ENCODE measurements at places on chromosomes 6 and 20.

DNA sequence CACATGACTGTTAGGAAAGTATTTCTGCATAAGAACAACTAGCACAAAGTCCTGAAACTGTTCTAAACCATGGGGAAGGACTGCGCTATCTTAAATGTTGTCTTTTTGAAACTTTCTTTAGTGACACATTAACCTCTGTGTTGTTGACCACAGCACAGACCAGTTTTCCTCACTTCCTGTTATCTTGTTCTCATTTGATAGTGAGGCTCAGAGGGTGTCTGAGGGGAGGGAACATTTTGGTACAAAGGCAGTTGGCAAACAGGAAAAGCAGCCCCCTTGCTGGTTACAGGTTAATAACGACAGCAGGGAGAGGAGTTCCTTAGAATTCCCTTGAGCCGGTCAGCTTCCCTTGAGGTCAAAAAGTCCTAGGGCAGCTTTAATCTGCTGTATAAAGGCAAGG lies 143.5 kb upstream of the BMP2 start:
- DNase-seq, result no peak

- no peak for DNase-seq
Measured at GRCh38 chr6:34813028-34813713, 21.3 kb downstream of the BLTP3A start.

DNA sequence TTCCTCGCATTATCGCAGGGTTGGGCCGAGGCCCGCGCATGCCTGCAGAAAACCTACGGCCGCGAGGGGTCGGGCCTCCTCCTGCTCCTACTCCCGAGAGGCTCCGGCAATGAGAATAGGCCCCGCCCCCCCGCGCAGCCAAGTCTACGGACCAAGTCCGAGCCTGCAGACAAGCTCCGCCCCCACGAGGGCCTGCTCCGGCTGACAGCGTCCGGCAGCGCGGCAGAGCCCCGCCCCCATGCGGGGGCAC lies 3.1 kb upstream of the GPSM3 start:
- peak; percentile 100 for DNase-seq

DNA sequence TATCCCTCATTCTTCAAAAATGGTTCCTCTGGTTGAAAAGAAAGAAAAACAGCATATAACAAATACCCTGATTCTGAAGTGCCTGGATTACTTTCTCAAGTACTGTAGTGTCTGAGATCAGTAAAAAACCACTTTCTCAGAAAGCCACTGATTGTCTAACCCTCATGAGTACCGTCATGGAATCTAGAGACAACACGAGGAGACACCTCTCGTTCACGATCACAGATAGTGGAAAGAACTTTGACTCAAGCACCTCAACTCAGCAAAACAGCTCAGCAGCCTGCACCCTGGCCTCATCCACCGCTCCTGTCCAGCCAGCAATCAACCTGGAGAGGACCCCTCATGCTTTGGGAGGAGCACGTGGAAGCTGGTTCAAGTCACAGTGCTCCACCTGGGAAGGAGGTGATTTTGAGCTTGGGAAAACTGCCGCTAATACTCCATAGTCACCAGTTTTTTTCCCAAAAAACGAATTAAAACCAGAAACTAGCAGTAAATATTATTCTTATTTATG lies 1.0 kb downstream of the SCML4 start:
- DNase-seq, result no peak

GRCh38 chr6:80366051-80366450 lies 259.6 kb downstream of the BCKDHB start:
- no peak for DNase-seq

DNA sequence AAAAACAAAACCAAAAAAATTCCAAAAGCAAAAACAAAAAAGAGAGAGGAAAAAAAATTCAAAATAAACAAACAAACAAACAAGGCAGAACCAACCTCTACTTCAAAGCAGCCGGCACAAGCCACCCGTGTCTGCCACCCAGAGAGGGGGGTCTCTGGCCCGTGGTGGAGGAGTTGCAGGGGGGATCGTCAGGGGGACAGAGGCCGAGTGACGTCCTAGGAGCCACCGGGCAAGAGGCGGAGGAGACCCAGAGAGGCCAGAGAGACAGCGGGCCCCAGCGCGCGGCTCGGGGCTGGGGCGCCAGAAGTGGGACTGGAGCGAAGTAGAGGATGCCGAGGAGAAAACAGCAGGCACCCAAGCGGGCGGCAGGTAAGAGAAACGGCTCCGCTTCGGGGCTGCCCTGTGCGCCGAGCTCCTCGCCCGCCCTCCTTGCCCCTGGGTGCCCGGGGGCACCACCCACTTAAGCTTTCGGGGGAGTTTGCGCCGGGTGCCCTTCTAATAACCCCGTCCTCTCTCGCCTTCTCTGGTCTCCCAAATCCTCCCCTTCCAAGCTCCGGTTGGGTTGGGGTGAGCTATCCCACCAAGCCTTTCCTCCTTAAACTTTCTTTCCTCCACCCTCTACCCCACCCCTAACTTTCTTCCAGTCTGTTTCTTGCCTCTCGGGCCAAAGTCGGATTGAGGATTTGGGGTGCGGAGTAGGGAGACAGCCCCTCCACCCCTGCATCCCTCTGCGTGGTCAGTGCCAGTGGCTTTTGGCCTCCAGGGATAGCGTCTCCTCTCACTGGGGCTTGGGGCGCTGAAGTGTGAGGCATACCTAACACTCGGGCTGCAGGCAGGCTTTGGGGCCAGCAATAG lies 1.0 kb downstream of the TSHZ2 start:
- DNase-seq, result peak; percentile 54

GRCh38 chr6:20916086-20916485 lies 381.8 kb downstream of the CDKAL1 start:
- no peak for DNase-seq

- DNase-seq, result no peak
Measured at GRCh38 chr6:52403627-52404026, 16.5 kb upstream of the EFHC1 start.

GRCh38 chr6:3825851-3826581 lies 23.2 kb upstream of the FAM50B start:
- no peak for DNase-seq

- DNase-seq, result no peak
Measured at GRCh38 chr6:151269321-151269995, 29.7 kb downstream of the AKAP12 start.

DNA sequence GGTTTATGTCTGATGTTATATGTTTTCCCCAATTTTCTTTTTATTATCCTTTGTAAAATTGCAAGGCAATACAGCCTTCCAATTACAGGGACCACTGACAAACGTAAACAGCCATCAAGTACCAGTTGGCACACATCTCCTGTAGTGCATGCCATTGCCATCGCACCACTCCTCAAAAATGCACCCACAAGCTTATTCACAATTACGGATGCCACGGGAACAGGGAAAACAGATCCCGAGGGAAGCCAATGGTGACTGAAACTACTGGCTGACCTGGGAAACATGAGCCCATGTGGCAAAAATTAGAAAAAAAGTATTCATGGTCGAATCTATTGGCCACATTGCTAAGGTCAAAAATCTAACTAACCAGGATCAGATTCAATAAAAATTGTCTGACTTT lies 395.2 kb downstream of the PAX1 start:
- no peak for DNase-seq

DNA sequence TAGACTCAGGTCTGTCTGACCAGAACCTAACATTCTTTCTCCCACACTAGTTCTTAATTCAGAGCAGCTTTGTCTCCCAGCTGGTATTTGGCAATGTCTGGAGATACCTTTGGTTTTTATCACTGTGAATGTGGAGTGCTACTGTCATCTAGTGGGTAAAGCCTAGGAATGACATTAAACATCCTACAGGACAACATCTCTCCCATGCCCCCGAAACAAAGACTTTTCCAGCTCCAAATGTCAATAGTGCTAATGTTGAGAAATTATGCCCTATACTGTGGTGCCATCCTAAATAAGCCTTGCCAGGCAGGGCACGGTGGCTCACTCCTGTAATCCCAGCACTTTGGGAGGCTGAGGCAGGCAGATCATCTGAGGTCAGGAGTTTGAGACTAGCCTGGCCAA lies 4.2 kb upstream of the TTPAL start:
- DNase-seq, result no peak

- no peak for DNase-seq
Measured at GRCh38 chr20:46269372-46269771, 38.9 kb downstream of the CDH22 start.

- no peak for DNase-seq
Measured at GRCh38 chr20:49831022-49831769, 18.6 kb downstream of the SLC9A8 start.

- DNase-seq, result no peak
Measured at GRCh38 chr6:4023240-4023639, 55.7 kb downstream of the FAM217A start.

DNA sequence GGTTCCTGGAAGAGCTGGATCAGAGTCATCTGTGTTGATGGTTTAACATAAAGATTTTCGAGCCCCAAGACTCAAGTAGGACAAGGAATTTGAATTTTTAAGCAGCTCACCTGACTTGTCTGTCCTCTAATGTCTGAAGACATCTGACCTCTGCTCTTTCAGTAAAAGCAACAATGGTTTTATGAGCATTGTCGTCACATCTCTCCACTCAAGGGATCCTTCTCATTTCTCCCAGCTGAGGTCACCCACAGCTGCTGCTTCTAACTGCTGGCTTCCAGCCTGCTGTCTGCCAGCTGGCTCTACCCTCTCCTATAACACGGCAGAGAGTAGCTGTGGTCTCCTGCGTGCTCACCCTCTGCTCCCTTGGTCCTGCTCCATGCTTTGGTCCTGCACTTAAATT lies 24.7 kb upstream of the HDAC2 start:
- peak; percentile 81 for DNase-seq

GRCh38 chr6:103105686-103106085 lies 1712.2 kb downstream of the GRIK2 start:
- no peak for DNase-seq

- DNase-seq, result no peak
Measured at GRCh38 chr20:4153251-4153650, 137.9 kb upstream of the RNF24 start.

- DNase-seq, result no peak
Measured at GRCh38 chr6:158717341-158718330, 67.8 kb downstream of the SYTL3 start.

DNA sequence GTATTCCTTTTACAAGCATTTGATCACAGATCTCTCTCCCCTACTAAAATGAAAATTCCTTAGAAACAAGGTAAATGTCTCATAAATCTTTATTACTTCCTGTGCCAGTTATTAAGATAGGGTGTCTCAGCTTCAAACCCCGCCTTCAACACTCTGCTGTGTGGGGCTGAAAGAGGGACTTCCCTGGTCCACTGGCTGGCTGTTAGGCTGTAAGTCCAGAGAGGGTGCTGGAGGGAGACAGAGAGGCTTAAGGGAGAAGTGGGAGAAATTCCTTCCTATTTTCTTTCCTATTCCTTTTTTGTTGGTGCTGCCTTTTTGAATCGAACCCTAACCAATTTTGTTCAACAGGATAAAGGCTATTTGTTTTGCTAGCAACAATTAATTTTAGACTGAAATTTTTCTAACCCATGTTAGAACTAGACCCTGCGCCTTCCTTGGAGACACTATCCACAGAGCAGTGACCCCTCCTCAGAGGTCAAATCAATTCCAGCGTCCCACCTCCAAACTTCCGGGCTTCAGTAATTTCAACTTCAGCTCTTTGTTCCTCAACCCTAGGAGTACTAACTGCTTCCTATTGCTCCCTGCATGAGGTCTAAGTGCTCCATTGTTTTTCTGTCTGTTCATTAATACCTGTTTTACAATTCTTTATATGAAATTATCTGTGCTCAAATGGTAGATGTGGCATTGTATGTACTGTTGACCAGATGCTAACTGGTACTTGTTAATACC lies 207.5 kb upstream of the OPRM1 start:
- DNase-seq, result no peak

GRCh38 chr20:44073011-44073674 lies 113.8 kb downstream of the JPH2 start:
- no peak for DNase-seq

DNA sequence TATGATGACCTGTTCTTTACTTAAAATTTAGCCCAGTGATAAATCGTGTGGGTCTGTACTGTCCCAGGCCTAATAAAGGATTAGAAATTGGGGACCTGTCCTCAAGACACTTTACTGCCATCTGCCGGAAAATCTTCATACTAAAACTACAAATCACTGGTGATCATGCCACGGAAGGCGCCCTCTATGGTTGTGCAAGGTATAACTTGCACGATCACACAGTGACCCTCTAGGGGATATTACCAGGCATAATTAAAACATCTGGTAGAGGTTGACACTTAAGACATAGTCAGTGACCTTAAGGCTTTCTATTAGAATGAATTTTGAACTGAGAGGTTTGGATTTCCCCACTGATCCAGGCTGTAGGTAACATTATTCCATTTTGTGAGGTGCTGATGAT lies 172.6 kb downstream of the BMP2 start:
- peak; percentile 37 for DNase-seq

- DNase-seq, result no peak
Measured at GRCh38 chr20:63484651-63485403, 12.4 kb upstream of the KCNQ2 start.

GRCh38 chr6:89494131-89494793 lies 61.3 kb downstream of the ANKRD6 start:
- no peak for DNase-seq

Measured in glutamatergic neuron (in vitro differentiated cells).